ENCODE measurements at places on chromosomes 4 and X.

GRCh38 chr4:169745291-169745690, 12.5 kb downstream of the HPF1 start:
- no peak for DNase-seq

DNA sequence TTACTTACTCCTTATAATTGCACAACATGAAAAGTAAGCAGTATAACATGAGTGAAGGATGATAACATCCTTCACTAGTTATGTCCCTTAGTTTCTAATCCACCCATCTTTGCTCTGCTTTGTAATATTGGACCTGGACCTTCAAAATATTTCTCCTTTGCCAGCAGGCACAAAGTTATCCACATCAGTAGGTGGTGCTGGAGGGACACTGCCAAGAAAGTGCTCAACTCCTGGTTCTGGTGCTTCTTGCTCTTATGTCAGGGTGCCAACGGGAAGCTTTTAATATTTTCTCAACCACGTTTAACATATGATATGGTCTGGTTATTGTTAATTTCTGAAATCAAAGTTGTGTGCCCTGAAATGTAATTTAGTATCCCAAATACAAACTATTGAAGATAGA, 49.1 kb downstream of the TMEM165 start:
- peak; percentile 13 for DNase-seq

DNA sequence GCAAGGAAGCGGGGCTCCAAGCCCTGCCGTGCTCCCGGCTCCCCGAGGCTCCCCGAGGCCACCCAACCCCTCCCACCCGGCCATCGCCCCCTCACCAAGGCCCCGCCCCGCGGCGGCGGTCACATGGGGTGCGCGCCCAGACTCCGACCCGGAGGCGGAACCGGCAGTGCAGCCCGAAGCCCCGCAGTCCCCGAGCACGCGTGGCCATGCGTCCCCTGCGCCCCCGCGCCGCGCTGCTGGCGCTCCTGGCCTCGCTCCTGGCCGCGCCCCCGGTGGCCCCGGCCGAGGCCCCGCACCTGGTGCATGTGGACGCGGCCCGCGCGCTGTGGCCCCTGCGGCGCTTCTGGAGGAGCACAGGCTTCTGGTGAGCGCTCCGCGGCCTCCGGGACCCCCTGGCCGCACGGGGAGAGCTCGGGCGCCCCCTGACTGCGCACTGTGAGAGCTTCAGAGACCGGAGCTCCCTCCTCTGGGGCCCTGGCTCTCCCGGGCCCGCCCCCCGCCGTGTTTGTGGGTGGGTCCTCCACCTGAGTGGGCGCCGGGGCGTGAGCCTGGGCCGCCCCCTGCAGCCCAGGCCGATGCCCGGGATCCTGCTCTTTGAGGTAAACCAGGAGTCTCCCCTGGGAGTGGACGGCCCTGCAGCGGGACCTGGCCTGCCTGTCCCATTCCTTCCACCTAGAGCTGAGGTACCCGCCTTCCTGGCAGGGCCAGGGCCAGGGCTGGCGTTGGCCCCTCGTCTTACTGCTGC, at the start of gene IDUA:
Gene IDUA, plus strand, starts transcription at position 166 of the 745 bp plus-strand sequence. Its CDS starts 41 bp downstream, at position 207.
- DNase-seq: peak; percentile 10

GRCh38 chrX:148723551-148723950, 223.1 kb downstream of the AFF2 start:
- DNase-seq: peak; percentile 65

DNA sequence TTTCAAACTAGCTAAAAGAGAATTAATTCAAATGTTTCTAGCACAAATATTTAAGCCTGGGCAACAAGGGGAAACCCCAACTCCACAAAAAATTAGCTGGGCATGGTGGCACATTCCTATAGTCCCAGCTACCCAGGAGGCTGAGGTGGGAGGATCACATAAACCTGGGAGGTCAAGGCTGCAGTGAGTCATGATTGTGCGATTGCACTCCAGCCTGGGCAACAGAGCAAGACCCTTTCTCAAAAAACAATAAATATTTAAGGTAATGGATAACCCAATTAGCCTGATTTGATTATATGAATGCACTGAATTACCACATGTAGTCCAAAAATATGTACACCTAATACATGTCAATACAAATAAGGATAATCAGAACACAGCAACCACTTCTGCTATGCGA, 14.3 kb downstream of the RCHY1 start:
- DNase-seq: no peak

DNA sequence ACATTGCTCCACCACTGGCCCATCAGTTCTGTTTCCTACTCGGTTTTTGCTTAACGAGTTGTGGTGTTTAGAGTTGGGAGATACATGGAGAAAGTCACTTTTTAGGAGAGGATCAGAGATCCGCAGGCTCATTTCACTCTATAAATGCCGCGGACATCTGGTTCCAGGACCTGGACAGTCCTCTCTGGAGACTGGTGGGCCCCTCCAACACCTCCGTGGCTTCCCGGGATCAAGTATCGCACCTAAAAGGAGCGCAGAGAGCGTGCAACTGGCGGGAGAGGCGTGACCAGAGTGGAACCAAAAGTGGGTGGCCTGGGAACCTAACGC, 9.9 kb upstream of the CLTRN start:
- DNase-seq: no peak

- no peak for DNase-seq
Measured at GRCh38 chr4:7018281-7018680, 24.9 kb upstream of the TADA2B start.

DNA sequence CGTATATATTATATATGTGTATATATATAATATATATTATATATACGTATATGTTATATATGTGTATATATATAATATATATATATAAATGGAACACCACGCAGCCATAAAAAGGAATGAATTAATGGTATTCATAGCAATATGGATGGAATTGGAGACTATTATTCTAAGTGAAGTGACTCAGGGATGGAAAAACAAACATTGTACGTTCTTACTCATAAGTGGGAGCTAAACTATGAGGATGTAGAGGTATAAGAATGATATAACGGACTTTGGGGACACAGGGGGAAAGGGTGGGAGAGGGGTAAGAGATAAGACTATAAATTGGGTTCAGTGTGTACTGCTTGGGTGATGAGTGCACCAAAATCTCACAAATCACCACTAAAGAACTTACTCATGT, 1388.9 kb downstream of the C4orf33 start:
- DNase-seq: no peak

GRCh38 chr4:88045021-88045420, 37.6 kb downstream of the PKD2 start:
- no peak for DNase-seq

GRCh38 chrX:150984169-150984824, 1.2 kb downstream of the HMGB3 start:
- peak; percentile 66 for DNase-seq

GRCh38 chr4:8023696-8024033, 84.0 kb upstream of the AFAP1 start:
- no peak for DNase-seq

DNA sequence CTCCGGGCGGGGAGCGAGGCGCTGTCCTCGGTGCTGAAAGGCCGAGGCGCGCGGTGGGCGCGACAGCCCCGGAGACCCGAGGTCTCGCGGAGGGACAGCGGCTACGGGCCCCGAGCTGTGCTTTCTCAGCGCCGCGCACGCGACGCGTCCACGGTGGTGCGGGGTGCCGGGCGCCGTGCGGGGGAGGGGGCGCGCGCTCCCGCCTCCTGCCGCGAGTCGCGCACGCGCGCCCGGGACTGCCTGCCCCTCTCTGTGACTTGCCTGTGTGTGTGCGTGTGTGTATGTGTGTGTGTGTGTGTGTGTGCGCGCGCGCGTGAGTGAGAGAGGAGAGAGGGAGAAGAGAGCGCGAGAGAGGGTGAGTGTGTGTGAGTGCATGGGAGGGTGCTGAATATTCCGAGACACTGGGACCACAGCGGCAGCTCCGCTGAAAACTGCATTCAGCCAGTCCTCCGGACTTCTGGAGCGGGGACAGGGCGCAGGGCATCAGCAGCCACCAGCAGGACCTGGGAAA, at the start of gene GRIA2:
Gene GRIA2, plus strand, starts transcription at position 358 of the 511 bp plus-strand sequence. CDS start 315 bp downstream, outside the sequence.
- peak; percentile 92 for DNase-seq

DNA sequence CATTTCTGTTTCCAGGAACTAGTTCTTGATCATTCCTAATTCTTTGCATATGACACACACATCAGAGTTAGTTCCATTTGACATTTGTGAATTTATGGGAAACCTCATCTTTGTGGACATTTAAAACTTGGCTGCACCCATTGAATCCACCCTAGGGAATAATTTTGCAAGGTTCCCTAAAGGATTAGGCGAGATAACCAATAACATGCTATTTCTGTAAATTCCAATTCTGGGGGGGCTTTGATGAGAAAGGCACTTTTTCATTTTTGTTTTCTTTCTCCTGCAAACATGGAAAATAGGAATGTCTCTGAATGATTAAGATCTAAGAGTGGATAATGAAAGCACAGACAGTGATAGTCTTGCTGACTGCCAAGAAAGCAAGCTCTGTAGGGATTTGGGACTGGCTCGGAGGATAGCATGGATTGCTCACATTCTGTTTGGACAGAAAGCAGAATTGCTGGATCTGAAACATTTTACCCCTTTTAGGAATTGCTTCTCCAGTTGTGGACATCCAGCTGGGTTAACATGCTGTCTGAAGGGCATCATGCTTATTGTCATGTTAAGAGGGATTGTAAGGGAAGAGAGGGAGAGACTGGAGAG, 145.1 kb downstream of the NHS start:
- DNase-seq: no peak

- DNase-seq: peak; percentile 63
Measured at GRCh38 chr4:37803348-37803973, 23.0 kb upstream of the PGM2 start.

DNA sequence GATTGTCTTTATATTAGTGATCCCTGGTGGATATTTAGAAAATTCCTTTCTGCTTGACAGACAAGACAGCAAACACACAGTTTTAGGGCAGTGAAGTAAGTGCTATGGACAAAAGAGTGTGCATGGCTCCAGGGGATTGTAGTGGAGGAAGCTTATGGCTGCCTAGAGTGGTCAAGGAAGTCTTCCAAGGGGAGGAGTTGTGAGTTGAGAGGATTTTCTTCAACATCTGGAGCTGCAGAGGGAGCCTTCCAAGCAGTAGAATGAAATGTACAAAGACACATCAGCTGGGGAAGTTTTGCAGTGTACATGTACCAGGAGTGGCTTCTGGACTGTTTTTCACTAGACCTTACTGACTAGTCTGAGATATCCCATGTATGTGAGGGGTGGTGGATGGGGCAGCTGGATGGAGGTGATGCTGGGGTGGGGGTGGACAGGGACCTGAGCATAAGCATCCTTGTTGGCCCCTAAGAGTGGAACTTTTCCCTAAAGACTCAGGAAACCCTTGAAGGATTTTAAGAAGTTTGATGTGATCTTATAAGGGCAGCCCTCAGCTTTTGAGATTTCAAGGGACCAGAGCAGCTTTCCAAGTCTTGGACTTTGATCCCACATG, 160.5 kb upstream of the TAPT1 start:
- DNase-seq: no peak

GRCh38 chr4:110632506-110633357, 9.9 kb upstream of the PITX2 start:
- DNase-seq: no peak

GRCh38 chr4:31390849-31391248, 670.7 kb downstream of the PCDH7 start:
- DNase-seq: peak; percentile 51

GRCh38 chr4:19880206-19880605, 371.5 kb upstream of the SLIT2 start:
- DNase-seq: no peak

DNA sequence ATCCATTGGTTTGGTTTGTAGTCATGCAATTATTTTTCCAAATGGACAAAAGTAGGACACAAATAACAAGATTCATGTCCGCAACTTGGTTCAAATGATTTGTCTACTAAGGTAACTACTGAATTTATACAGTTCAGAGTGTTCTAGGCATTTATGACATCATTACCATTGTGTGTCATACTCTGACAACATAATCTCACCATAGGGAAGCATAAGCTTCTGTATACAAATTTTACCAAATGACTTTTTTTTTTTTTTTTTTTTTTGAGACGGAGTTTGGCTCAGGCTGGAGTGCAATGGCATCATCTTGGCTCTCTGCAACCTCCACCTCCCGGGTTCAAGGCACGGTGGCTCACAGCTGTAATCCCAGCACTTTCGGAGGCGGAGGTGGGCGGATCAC, at the start of gene CXorf66:
Gene CXorf66, minus strand, starts transcription at position 101 of the 400 bp plus-strand sequence. Its CDS starts 25 bp downstream, at position 76.
- no peak for DNase-seq

Measured in NCI-H69 (cell line).